ENCODE measurements at places on chromosomes 2 and 18.

DNA sequence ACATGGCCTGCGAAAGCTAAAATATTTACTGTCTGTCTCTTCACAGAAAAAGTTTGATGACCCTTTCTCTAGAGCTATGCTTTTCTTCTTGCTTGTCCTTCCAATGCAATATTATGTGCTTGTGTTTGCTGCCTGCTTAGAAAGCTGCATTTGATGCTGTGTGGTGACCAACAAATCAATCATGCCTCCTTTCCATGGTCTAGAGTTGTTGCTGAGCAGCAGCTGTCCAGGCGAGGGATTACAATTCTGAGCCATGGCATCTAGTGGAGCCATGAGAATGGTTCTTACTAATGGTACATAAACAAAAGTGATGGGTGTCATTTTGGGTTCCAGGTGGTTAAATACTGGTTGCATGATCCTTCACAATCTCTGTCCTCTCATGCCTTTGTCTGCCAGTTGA lies 1142.1 kb downstream of the DPP10 start:
- no peak for DNase-seq

DNA sequence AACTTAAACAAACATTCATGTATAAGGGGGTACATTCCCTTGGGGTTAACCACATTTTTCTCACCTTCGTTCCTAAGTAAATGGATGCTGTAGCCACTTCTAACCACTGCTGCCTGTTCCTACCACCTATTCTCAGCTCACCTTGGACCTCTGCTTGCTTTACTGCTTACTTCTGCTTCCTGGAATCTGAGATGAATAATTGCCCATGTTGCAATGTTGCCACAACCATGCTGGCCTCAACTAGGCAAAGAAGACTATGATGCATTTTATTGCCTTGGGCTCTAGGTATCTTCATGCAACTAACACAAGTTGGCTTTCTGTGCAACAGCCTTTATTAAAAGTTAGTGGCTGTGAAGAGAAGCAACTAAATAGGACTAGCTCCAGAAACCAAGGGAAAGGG lies 106.3 kb upstream of the TCF4 start:
- no peak for DNase-seq

DNA sequence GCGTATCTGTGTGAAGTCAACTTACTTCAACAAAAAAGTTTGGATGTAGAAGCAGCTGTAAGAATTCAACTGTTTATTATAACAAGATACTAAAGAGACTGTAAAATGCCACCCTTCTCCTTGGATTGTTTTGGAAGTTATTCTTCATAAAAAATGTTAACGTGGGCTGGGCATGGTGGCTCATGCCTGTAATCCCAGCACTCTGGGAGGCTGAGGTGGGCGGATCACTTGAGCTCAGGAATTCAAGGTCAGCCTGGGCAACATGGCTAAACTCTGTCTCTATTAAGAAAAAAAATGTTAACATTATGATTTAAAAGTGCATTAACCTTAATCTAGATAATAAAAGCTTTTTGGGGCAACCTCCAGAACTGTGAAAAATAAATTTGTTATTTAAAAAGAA lies 7.7 kb downstream of the CIAO1 start:
- no peak for DNase-seq

DNA sequence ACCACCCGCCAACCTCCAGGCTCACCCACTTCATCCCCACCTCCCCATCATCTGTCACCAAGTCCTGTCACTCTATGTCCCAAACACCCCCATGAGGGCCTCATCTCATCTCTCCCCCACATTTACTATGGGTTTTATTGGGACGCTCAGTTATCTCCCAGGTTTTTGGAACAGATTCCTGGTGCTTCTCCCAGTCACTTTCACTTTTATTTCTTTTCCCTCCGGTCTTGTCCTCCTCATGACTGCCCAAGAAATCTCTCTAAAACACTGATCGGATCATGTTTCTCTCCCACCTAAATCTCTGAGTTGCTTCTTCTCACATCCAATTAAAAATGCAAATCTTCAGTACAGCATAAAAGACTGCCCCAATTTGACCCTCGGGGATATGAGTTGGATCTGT lies 273.1 kb downstream of the PHLPP1 start:
- no peak for DNase-seq

DNA sequence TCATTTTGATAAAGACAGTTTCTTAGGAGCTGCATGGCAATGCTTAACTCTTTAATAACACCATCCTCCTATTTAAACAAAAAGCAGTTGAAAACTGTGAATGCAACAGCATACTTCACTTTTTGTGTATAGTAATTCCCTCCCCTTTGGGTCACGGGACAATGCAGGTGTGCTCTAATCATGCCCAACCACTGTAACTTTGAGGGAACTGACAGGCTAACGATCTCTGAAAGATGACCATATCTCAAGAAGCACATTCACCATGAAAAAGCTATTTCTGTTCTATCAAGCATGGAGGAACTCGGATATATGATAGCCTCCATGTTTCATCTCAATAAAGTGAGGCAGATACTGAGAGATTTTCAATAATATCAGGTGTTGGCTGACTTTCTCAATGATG lies 81.1 kb upstream of the CD226 start:
- DNase-seq: no peak

- no peak for DNase-seq
These were observed 7.7 kb upstream of the ARHGEF4 start for GRCh38 chr2:130829015-130829414.

GRCh38 chr2:209505410-209505809 lies 81.6 kb downstream of the MAP2 start:
- no peak for DNase-seq

All from NCI-H510A treated with DMSO at 0.1 percent for 48 hours (cell line).